Stimulated activated CD4-positive, alpha-beta T cell treated with anti-CD3 and anti-CD28 coated beads, Interleukin-4, amount 100 ng/mL, for 24 hours (primary cell): ENCODE measurements at places on chromosomes 12 and 14.

GRCh38 chr12:47903151-47903611 lies 1.6 kb downstream of the VDR start:
- peak; percentile 32 for DNase-seq

DNA sequence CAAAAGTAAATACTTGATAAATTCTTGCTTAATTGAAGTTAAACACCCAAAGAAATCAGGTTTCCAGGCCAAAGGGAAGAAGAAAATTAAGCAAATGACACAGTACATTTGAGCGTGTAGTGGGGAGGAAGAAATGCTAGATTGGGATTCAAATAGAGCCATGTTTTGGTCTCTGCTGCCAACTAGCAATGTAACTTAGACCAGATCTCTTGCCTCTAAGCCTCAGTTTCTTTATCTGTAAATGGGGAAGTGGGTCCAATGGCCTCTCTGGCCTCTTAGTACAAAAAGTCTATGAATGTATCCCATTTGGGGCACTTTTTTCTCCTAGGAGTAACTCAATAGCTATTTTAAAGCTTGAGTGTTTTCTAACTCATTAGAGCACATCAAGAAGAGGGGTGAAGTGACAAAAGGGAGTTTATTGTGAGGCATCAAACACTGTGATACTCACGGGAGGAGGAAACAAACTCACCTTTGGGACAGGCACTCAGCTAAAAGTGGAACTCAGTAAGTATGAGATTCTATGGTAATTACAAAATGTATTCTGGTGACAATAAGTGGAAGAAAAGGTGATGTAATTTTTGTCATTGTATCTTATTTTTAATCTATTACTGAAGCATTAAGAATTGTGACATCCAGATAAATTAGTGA lies 55.8 kb downstream of the DAD1 start:
- DNase-seq = no peak

DNA sequence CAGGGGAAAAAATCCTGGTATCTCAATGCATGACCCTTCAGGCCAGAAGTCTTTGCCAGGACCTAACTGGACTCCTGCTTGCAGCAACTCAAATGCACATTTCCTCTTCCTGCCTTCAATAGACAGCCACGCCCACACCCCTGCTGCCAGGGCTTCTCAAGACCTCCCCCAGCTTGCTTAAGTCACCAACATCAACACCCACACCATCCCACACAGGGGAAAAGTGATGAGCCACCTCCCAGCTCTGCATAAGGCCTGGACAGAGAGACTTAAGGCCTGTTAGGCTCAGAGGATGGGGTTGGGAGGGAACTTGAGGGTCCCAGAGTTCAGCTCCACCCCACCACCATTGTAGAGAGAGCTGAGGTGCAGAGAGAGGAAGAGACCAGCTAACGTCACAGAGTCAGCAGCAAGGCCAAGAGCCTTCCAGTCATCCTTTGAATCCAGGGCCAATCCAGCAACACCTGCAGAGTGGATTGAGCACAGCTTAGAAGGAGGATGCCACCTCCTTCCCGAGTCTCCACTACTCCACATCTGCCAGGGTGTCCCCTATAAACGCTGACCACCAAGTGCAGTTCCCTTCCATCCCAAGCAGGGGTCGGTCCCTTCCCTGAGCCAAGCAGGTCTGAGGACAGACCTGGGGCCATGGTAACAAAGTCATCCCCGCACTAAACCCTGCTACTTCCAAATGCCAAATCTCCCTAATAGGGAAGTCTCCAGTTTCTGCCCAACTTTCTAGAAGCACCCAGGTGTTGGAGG lies 50.0 kb downstream of the KDM2B start:
- DNase-seq = peak; percentile 70

DNA sequence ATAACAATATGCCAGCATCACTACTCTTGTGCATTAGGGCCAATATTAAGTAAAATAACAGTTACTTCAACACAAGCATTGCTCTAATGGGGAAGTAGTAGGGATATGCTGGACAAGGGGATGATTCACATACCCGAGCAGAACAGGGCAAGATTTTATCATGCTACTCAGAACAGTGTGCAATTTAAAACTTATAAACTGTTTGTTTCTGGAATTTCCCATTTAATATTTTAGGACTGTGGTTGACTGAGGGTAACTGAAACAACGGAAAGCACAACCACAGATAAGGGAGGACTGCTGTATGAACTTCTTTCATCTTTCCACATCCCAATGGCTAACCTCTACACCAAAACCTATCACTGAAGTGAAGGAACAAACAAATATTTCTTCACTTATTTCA lies 36.8 kb downstream of the SARNP start:
- DNase-seq = no peak

DNA sequence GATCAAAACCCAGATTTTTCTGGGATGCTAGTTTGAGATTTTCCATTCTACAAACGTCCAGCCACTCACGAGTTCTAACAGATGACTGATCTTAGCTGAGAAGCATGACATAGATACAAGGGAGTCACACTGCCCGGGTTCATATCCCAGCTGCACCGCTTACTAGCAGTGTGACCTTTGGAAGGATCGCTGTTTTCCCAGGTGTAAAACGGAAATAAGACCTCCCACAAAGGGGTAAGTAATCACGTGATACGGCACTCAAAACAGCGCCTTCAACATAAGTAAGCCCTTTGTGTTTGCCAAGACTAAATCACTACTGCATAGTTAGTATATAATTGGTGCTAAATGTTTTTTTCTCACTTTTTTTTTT lies 624 bp upstream of the PWP1 start:
- peak; percentile 28 for DNase-seq

DNA sequence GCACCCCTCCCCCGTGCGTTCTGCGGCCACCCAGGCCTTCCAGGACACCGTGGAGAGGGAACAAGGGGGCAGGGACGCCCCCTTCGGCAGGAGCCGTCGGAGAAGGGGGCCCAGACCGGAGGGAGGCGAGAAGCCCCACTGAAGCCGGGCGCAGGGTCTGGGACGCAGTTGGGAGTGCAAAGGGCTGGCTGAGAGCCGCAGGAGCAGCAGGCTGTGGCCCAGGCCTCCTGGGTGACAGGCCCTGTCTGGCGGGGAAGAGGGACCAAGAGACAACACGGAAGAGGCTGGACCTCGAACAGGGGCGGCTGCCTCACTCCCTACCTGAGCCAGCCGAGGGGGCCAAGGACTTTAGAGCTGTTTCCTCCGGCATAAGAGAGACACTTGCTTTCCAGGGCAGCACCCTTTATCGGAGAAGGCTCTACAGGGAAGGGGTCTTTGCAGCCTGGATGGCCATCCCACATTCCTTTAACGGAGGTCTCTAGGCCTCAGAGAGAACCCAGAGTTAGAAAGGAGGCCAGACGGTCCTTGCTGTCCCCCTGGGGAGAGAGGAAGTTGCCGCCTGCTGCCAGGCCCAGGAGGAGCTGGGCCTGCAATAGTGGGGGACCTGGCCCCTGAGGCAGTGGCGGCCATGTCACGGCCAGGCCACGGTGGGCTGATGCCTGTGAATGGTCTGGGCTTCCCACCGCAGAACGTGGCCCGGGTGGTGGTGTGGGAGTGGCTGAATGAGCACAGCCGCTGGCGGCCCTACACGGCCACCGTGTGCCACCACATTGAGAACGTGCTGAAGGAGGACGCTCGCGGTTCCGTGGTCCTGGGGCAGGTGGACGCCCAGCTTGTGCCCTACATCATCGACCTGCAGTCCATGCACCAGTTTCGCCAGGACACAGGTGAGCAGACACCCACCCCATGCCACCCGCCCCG lies 1.3 kb downstream of the DTX1 start:
- DNase-seq = no peak

GRCh38 chr12:53232646-53233461 lies 845 bp upstream of the RARG start:
- DNase-seq = peak; percentile 39

GRCh38 chr12:54304187-54304810 lies 3.5 kb upstream of the NFE2 start:
- DNase-seq = no peak

DNA sequence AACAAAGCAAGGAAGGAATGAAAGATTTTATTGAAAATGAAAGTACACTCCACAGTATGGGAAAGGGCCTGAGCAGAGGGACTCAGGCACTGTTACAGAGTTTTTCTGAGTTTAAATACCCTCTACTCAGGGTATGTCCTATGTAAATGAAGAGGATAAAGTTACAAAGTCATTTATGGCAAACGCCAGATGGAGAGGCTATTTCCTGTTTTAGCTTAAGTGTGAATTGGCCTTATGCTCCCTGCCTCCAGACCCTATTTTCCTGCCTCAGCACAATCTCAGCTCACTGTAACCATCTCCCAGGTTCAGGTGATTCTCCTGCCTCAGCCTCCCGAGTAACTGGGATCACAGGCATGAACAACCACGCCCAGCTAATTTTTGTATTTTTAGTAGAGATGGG lies 6.8 kb upstream of the PHC1 start:
- no peak for DNase-seq

- DNase-seq = no peak
Observed at GRCh38 chr12:71969330-71969729, 30.7 kb downstream of the TPH2 start.

- no peak for DNase-seq
Observed at GRCh38 chr14:99329711-99330315, 57.8 kb upstream of the BCL11B start.

- peak; percentile 29 for DNase-seq
Observed at GRCh38 chr12:57888409-57889157, 42.1 kb upstream of the CTDSP2 start.

DNA sequence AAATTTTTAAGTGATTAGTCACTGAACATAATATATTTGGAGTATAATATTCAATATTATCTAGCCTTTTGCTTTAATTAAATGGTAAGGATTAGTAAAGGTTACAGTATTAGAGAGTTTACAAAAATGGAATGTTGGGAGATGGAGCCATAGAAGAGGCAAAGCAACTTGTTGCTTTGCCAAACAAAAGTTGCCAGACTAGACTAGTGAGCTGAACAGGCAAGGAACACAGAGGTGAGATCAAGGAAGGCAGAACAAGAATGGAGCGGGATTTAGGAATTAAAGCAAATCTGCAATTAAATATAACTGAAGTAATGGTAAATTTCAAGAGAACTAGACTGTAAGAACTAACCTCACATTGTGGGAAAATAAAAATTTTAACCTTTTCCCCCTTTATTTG lies 5.1 kb downstream of the ARF6 start:
- no peak for DNase-seq

DNA sequence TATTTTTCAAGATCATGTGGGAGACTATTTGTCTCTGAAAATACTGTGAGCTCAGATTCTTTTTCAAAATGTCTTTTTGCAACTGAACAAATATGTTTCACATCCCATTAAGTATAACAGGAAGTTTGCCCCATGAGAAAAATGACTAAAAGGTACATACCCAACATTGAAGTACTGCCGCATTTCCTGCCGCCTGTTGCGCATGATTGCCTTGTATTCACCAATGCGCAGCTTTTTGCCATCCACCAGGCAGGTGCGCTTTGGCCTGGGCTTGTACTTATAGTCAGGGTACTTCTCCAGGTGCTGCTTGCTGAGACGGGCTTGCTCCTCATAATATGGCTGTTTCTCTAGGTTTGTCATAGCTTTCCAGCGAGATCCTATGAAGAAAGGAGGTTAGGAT lies 413.2 kb downstream of the SOX5 start:
- DNase-seq = no peak

- peak; percentile 75 for DNase-seq
Observed at GRCh38 chr12:68374307-68374982, 42.3 kb upstream of the MDM1 start.

GRCh38 chr12:97321621-97322020 lies 141.0 kb upstream of the RMST start:
- no peak for DNase-seq
